ENCODE measurements at places on chromosomes 3 and 15. TPM values are rescaled to one million over a fixed set of nuclear protein-coding genes. Genes with fewer than 3 reads are reported as not detected.

DNA sequence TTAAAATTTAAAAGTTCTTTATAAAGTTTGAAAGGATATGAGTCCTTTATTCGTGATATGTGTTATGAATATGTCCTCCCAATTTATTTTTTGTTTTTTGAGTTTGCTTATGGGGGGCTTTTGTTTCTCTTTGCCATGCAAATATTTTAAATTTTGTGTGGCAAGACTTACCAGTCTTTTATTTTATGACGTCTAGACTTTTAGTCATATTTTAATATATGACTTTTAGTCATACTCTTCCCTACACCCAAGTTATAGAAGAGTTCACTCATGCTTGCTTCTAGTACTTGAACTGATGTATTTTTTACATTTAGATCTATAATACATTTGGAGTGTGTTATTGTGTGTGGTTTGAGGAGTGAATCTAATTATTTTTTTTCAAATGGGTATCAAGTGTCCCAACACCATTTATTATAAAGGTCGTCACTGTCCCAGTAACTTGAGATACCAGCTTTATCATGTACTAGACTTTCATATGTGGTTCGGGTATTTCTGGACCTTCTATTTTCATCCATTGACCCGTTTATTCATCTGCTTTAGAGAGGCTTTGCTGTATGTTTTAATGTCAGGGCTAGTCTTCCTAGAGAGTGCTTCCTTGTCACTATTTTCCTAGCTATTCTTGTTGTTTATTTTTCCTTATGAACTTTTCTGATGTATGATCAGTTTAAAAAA lies 755 bp downstream of the PARP15 start:
- peaks cover 1% of the 10 kb centered on the region for H3K36me3 ChIP-seq
- H3K4me3 ChIP-seq = peak overlapping the region; percentile 57
- no peak for DNase-seq
- peaks cover 2% of the 10 kb centered on the region for H3K4me1 ChIP-seq
- no peak overlapping the region for H3K27ac ChIP-seq

DNA sequence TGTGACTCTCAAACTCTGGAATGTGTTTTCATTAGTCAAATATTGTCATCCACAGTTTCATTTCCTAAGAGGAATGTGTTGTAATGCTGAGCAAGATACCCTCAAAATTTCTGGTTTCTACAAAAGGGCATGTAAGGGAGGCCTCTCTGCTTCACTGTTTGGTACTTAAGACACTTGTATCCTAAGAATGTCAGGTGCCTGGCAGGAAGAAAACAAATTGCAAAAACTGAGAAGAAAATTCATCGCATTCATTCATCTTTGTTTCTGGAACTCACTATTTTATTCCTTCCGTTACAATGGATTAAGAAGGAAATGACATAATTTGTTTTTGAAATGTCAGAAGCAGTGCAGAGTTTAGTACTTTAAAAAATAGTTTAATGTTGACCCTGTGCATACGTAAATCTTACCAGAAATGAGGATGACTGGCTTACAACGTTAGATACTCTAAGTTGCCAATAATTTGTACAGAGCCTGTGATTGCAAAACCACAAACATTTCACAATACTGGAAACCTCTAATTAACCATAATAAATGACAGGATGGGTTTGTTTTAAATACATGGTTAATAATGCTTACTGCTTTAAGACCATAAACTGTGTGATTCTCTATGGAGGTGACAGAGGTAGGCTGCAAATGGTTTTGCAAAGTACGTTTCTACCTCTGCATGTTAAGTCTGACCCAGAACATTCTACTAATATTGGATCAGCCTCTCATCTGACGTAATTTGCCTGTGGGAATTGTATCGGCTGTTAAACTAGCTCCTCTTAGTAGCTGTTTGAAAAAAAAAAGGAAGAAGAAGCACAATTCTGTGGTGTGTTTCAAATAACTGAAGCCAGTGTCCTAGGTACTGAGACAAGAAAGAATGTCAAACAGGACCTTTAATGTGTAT lies 477.8 kb downstream of the RBMS3 start:
- H3K36me3 ChIP-seq = no peaks in the 10 kb centered on the region
- DNase-seq = no peak
- peaks cover 15% of the 10 kb centered on the region for H3K4me1 ChIP-seq

DNA sequence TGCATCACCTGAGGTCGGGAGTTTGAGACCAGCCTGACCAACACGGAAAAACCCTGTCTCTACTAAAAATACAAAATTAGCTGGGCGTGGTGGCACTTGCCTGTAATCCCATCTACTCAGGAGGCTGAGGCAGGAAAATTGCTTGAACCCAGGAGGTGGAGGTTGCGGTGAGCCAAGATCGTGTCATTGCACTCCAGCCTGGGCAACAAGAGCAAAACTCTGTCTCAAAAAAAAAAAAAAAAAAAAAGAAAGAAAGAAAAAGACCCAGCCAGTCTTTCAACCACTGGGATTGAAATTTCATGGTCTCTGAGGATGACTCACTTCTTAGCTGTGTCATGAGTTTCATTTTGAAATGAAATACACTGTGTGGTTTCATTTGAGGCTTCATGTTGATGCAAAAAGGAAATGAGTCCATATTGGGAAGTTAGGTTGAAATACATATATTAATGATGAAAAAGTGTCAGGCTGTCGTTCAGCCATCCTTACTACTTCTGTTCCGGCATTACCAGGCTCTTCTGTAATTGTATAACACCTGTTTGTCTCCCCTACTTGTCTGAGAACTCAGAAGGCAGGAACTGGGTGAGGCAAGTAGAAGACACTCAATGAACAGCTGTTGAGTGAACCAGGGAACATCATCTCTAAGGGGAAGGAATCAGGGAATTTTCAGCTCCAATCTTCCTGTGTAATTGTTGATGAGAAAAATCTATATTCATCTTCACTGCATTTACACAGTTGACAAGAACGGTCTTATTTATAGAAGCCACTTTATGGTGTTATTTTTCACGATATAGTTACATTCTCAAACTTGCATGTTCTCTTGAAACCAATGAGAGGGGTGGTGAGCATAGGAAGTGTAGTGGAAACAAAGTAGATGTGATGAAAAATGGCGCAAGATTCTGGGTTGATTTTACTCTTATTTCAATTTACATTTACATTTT lies 87.4 kb downstream of the NFKBIZ start:
- no peaks in the 10 kb centered on the region for H3K36me3 ChIP-seq
- H3K4me1 ChIP-seq = no peaks in the 10 kb centered on the region
- H3K27ac ChIP-seq = no peak overlapping the region
- H3K27me3 ChIP-seq = no peaks in the 10 kb centered on the region

- H3K36me3 ChIP-seq = no peaks in the 10 kb centered on the region
- no peak overlapping the region for H3K4me3 ChIP-seq
- H3K4me1 ChIP-seq = peaks cover 13% of the 10 kb centered on the region
- peak overlapping the region; percentile 21 for H3K27ac ChIP-seq
- DNase-seq = no peak
These were observed 415.3 kb downstream of the TIGIT start for GRCh38 chr3:114709102-114709501.

DNA sequence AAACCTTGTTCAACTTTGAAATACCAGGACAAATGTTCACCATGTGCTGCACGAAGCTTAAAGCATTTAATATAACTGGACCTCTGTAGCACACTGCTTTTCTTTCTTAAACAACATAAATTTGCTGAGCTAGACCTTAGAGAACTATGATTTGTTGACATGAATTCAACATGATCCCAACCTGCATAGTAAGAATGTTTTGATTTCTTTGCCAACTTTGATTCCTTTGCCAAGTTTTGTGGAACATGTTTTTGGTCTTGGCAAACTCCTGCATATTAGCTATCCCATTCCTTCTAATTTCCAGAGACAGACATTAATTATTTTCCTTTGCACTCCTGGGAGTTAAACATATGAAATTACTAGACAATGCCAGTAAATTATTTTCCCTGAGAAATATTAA lies 197.2 kb upstream of the RBMS3 start:
- no peaks in the 10 kb centered on the region for H3K4me1 ChIP-seq
- no peaks in the 10 kb centered on the region for H3K36me3 ChIP-seq
- no peak overlapping the region for H3K4me3 ChIP-seq

DNA sequence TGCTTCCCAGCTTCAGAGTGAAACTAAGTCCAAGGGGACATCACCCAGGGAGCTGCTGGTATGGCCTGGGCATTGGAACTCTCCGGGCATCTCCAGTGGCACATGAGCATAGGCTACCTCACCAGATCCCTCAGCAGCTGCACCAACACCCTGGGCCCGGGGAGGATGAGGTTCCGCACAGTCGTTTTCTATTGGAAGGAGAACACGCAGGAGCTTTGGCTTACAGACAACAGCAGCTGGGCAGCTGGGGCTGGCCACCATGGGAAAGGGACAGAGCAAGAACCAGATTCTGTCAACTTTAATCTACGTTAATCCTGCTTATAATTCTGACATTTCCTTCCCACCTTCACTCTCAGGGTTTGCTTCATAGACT lies 65.5 kb downstream of the MYO1E start:
- no peak overlapping the region for H3K27ac ChIP-seq
- no peaks in the 10 kb centered on the region for H3K27me3 ChIP-seq
- no peak overlapping the region for H3K4me3 ChIP-seq

DNA sequence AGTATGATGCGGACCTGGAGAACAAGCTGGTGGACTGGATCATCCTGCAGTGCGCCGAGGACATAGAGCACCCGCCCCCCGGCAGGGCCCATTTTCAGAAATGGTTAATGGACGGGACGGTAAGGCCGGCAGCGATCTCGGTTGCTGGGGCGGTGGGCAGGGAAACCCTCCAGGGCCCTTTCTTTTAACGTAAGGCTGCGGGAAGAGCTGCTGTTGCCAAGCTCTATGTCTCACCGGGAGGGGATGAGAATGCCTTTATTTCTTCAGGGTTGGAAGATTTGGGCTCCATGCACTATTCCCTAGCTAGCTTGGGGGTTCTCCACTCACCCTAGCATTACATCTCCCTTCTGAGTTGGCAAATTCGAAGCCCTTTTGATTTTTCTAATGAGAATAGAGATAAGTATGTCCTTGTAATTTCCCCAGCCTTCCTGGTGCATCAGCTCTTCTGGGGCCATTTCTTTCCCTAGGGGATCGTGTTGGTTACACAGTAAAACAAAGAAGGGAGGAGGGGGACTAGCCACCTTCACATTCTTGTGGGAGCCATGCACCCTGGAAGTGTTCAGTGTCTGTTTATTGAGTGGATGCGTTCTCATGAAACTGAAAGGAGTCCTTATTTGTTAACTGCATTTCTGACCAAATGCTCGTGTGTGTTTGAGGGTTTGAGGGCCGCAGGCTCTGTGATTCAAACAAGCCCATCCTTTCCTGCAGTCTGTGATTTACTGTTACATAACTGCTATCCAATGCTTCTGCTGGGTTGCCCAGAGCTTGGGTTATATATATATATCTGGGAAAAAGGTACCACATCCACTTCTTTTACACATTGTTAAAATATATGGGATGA lies 982 bp downstream of the TAGLN3 start:
- H3K27ac ChIP-seq = no peak overlapping the region
- no peaks in the 10 kb centered on the region for H3K36me3 ChIP-seq
- H3K27me3 ChIP-seq = no peaks in the 10 kb centered on the region
- peaks cover 9% of the 10 kb centered on the region for H3K4me1 ChIP-seq

DNA sequence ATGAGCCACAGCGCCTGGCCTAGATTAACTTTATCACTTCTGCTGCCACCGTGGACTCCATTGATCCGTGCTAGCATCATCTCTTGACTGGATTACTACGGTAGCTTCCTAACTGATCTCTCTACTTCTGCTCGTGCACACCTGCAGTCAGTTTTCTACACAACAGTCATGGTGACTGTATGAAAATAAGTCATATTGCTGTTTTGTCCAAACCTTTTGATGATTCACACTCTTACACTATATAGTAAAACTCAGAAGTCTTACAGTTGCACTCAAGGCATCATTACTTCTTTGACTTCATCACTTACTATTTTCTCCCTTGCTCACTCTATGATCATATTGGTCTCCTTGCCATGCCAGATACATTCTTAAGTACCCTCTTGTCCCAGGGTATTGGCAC lies 10.1 kb downstream of the PDCD6IP start:
- no peak overlapping the region for H3K27ac ChIP-seq
- peaks cover 8% of the 10 kb centered on the region for H3K4me1 ChIP-seq
- H3K4me3 ChIP-seq = no peak overlapping the region
- no peak for DNase-seq

DNA sequence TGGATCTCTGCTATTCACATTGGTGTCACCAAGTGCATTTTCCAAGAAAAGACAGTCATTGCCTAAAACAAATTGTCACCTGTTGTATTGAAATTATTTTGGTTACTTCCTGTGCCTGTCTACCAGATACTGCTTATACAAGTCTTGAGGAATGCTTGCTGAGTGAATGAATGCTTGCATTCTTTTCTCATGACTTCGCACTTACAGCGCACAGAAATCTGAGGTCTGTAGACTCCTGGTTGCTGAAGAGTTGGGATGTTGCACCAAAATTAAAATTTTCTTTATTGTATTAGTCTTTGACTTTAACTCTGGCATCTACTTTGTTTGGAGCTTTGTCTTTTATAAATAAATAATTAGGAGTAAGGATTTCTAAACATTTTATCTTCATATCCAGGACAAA lies 28.4 kb downstream of the SH3GL3 start:
- H3K4me1 ChIP-seq = no peaks in the 10 kb centered on the region
- H3K27me3 ChIP-seq = no peaks in the 10 kb centered on the region
- H3K4me3 ChIP-seq = no peak overlapping the region
- H3K36me3 ChIP-seq = no peaks in the 10 kb centered on the region
- no peak overlapping the region for H3K27ac ChIP-seq

DNA sequence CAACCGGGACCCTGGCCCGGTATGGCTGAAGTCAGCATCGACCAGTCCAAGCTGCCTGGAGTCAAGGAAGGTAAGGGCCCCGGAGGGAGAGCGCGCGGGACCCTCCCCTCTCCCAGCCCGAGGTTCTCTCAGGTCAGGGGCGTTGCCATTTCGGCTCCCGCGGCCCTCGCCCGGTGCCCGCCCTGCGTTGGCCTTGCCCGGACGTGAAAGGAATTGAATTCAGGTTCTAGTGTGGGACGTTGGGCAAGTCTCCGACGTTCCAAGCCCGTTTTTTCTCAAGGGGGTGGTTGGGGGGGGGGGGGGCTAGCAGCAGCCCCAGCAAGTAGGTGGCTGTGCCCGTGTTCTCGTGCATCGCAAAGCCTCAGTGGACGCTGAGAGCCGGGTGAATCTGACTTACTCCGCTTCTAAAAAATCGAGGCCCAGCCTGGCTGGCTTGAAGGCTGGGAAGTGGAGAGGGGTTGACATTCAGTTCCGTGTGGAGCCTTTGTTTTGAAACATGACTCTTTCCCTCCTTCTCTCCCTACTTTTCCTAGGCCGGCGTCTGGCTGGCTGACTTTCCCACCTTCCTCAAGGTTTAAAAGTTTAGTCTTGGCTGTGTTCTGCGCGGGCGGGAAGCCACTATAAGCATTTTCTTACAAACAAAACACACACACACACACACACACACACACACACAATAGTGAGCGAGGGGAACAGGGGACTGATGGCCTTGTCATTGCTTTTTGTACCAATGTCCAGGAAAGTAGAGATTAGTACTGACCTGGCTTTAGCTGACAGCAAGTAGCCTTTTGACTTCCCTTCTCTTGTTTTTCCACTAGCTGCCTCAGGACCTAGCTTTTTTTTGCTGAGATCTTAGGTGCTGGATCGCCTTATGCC lies at the start of gene UTS2B:
TSS of gene UTS2B (minus strand) at position 873 of the 876 bp plus-strand sequence. CDS start 48,337 bp downstream, outside the sequence.
- peak within 1 kb of the TSS; percentile 93 for H3K4me3 ChIP-seq
- H3K27ac ChIP-seq = peak within 1 kb of the TSS; percentile 97
- no peaks in the 10 kb centered on the region for H3K36me3 ChIP-seq
- peaks cover 4% of the 10 kb centered on the region for H3K4me1 ChIP-seq
- no peaks in the 10 kb centered on the region for H3K27me3 ChIP-seq

FAM174B gene
- total RNA-seq = 3.8 TPM

GOLGA8S gene
- total RNA-seq = 0.25 TPM

TMEM266 gene
- total RNA-seq = 1.3 TPM

SERINC4 gene
- total RNA-seq = not detected

ZNF654 gene
- 10.1 TPM for total RNA-seq

SPINT1 gene
- total RNA-seq = 2.6 TPM

RFC4 gene
- 27.3 TPM for total RNA-seq

CLEC3B gene
- 8.9 TPM for total RNA-seq

TM4SF4 gene
- 230 TPM for total RNA-seq

CASR gene
- 0.17 TPM for total RNA-seq

TRIP4 gene
- 7.2 TPM for total RNA-seq

FBXL22 gene
- total RNA-seq = 0.25 TPM

All from liver (tissue), 10 donors.